ENCODE measurements at places on chromosomes 2 and 18. TPM values are rescaled to one million over a fixed set of nuclear protein-coding genes. Genes with fewer than 3 reads are reported as not detected.

The CACNB4 gene
- 2.2 TPM for total RNA-seq

- ATAC-seq = no peak
Observed at GRCh38 chr2:71166812-71167211, 36.4 kb downstream of the MPHOSPH10 start.

- no peak for ATAC-seq
Observed at GRCh38 chr18:75003764-75004690, 204.9 kb downstream of the PTGR3 start.

GRCh38 chr2:201116959-201117734 lies 1.2 kb downstream of the CFLAR start:
- ATAC-seq = peak; percentile 74

- ATAC-seq = peak; percentile 58
Observed at GRCh38 chr2:97868986-97869721, 126.6 kb downstream of the TMEM131 start.

GRCh38 chr2:163086940-163087339 lies 248.4 kb upstream of the KCNH7 start:
- ATAC-seq = no peak

- no peak for ATAC-seq
Observed at GRCh38 chr2:98025481-98026037, 29.8 kb upstream of the TMEM131 start.

- no peak for ATAC-seq
Observed at GRCh38 chr2:233354971-233355574, 779 bp downstream of the DGKD start.

GRCh38 chr18:29041976-29042375 lies 865.0 kb upstream of the CDH2 start:
- no peak for ATAC-seq

- ATAC-seq = no peak
Observed at GRCh38 chr2:187658952-187659525, 104.8 kb upstream of the TFPI start.

DNA sequence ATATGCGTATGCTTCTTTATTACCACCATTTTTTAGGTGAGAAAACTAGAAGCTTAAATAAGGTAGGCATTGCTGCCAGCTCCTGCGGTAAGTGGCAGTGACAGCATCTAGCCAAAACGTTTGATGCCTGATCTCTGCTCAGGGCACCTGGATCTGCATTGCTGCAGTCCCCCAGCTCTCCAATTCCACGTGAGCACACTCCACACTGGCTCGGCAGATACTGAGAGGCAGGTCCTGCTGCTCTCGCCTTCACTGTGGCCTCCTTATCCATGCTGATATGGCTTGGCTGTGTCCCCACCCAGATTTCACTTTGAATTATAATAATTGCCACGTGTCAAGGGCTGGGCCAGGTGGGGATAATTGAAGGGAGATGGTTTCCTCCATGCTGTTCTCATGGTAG lies 160.9 kb downstream of the CTIF start:
- no peak for ATAC-seq

DNA sequence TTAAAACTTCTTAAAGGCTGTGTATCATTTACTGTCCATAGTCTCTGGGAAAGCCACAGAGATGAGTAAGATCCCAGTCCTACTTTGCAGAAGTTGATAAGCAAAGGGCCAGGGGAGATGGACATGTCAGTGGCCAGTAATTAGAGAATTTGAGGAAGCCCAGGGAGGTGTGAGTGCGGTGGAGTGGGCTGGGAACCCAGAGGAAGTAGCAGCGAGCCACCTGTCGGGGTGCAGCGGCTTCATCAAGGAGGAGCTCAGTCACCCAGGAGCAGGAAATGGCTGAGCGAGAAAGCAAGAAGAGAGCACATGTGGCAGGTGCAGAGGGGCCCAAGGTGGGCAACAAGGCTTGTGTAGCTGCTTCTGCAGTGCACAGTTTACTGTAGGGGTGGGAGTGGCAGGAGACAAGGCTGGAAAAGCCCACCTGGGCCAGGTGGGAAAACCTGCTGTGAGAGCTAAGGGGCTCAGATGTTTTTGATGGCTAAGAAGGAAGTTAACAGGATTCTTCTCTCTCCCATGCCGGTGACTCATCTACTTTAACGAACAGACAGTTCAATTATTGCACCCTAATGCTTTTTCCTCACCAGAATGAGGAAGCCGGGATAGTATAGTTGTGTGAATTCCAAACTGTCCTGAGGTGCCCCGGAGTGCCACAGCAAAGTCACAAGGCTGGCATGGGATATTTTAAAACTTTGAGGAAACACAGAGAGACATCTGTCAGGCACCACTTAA lies 34.8 kb upstream of the MGAT5 start:
- ATAC-seq = peak; percentile 73

- no peak for ATAC-seq
Observed at GRCh38 chr2:150677551-150677950, 190.1 kb upstream of the RND3 start.

The LMAN2L gene
- 18.1 TPM for total RNA-seq

The RIF1 gene
- 30.4 TPM for total RNA-seq

GRCh38 chr2:74620671-74621070 lies 27.5 kb downstream of the M1AP start:
- no peak for ATAC-seq

DNA sequence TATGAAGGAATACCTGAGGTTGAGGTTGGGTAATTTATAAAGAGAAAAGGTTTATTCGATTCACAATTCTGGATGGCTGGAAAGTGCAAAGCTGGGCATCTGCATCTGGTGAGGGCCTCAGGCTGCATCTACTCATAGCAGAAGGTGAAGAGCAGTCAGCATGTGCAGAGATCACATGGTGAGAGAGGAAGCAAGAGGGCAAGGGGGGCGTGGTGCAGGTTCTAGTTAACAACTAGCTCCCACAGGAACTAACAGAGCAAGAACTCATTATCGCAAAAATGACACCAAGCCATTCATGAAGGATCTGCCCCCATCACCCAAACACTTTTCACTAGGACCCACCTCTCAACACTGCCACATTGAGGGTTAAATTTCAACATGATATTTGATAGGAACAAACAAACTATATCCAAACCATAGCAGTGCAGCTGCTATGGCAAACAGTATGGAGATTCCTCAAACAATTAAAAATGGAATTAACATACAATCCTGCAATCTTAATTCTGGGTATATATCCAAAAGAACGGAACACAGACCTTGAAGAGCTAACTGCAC lies 72.8 kb upstream of the LDLRAD4 start:
- no peak for ATAC-seq

DNA sequence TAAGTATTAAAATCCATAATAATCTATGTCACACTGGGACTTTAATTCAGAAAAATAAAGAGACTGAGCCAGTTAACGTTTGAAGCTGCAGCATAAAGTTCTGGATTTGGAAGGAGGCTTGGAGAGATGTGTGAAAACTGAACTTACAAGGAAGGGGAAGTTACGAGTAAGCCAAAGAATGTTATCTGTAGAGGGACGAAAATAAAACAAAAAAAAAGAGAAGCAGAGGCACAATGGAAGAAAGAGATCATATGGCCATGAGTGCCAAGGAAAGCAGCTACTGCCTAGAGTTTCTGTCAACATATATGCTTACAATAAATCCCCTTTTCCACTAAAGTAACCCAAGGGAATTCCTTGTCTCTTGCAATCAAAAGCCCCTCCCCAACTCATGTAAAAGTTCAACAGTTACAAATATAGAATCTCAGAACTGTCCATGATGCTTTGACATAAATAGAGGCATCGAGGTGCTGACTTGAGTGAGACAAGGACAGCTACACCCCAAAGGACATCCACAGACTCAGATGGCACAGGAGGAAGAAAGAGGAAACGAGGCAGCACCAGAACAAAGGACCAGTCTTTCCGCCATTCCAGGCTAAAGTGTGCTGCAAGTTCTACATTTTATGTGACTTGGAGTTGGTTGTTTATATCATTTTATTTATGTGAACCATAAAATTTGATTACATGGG lies 16.1 kb upstream of the ARL5A start:
- ATAC-seq = no peak

- no peak for ATAC-seq
Observed at GRCh38 chr2:128783896-128784295, 465.2 kb upstream of the HS6ST1 start.

The SERPINB12 gene
- not detected for total RNA-seq

The STARD6 gene
- not detected for total RNA-seq

- no peak for ATAC-seq
Observed at GRCh38 chr2:236714080-236714479, 144.5 kb downstream of the ACKR3 start.

The UGT1A5 gene
- total RNA-seq = not detected

The PTPRM gene
- 98.9 TPM for total RNA-seq

GRCh38 chr2:6224267-6224666 lies 532.1 kb downstream of the SOX11 start:
- no peak for ATAC-seq

The STEAP3 gene
- total RNA-seq = 4.1 TPM

DNA sequence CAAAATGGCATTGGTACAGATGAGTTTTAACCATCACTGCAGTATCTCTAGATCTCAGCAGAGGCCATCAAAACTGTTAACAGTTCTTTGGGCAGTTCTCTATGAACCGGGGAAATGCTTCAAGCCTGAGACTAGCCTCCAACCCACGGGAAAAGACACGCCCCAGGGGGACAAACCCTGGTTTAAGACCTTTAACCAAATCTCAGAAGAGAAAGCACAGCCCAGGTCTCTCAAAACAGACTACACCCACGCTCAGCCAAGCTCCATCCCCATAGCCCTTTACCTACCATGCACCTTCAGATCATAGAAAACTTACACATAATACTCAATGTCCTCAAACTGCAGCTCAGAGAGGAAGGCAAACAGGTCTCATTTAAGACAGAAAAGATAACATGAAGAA lies 78.3 kb downstream of the TMEM163 start:
- no peak for ATAC-seq

All from gastroesophageal sphincter (tissue), 4 donors.